Activated naive CD4-positive, alpha-beta T cell treated with anti-CD3 and anti-CD28 coated beads for 36 hours (primary cell): ENCODE measurements at places on chromosomes 1 and 21.

- H3K36me3 ChIP-seq = peaks cover 5% of the 10 kb centered on the region
- no peak for DNase-seq
- peak overlapping the region; percentile 86 for H3K27ac ChIP-seq
- H3K4me1 ChIP-seq = peaks cover 54% of the 10 kb centered on the region
- no peaks in the 10 kb centered on the region for H3K27me3 ChIP-seq
Observed at GRCh38 chr1:15618655-15619525, 1.6 kb downstream of the DDI2 start.

DNA sequence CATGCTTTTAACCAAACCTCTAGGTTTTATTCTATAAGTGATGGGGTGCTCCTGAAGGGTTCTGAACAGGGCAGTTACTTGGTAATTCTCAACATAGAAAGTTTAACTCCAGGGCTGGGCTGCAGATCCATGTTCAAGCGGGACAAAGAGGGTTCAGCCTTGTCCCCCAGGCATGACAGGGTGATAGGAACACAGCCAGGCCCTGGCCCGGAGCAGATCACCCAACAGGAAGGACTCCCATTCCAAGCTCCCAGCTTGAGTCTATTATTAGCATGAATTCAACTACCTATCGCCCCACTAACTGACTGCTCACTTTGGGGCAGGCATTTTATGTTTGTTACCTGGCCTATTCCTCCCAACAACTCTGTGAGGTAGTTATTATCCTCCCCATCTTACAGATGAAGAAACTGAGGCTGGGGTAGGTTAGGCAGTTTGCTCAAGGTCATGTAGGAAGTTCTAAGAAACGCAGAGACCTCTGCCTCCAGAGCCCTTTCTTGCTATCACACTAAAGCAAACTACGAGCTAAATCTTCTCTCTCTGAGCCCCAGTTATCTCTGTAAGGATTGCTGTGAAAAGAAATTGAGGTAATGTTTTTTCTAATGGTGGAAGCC lies 14.5 kb downstream of the ASAP3 start:
- no peak for DNase-seq
- H3K27me3 ChIP-seq = no peaks in the 10 kb centered on the region
- no peak overlapping the region for H3K27ac ChIP-seq
- H3K36me3 ChIP-seq = no peaks in the 10 kb centered on the region

DNA sequence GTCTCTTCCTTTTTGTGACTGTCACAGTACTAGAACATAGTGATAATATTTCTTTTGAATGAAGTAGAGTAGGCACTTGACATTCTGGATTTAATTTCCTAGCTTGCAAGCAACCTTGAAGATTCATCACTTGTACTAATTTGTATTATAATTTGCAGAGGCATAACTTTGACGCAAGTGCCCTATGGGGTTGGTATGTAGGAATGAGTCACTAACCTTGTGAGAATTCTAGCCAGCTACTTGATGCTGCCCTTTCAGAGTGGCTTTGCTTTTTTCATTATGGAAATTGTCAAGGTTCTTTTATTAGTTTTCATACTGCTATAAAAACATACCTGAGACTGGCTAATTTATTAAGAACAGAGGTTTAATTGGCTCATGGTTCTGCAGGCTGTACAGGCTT lies 13.7 kb upstream of the DPH5 start:
- H3K36me3 ChIP-seq = peaks cover 45% of the 10 kb centered on the region
- H3K4me1 ChIP-seq = peaks cover 27% of the 10 kb centered on the region
- no peak for DNase-seq
- no peak overlapping the region for H3K4me3 ChIP-seq
- no peaks in the 10 kb centered on the region for H3K27me3 ChIP-seq
- H3K27ac ChIP-seq = no peak overlapping the region

GRCh38 chr1:151324390-151324930 lies 2.8 kb downstream of the PI4KB start:
- peaks cover 23% of the 10 kb centered on the region for H3K36me3 ChIP-seq
- no peaks in the 10 kb centered on the region for H3K27me3 ChIP-seq
- peaks cover 50% of the 10 kb centered on the region for H3K4me1 ChIP-seq
- H3K4me3 ChIP-seq = no peak overlapping the region

DNA sequence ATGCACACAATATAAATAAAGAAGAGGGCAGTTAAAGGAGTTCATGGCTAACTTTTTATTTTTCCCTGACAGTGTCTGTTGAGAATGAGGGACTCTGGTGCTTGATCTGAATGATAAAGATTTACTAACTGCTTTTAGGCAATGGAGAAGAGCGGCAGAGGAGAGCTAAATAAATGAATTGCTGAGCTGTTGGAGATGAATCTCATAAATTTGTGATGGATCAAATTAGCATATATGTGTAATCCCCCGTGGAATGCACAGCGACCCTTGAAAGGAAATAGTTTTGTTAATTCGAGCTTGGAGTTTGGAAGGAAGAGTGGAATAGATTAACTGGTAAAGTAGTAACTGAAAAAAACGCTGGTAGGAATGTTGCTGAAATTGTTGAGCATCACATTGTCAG lies 40.2 kb downstream of the HMCN1 start:
- no peak for DNase-seq
- no peaks in the 10 kb centered on the region for H3K4me1 ChIP-seq
- H3K27ac ChIP-seq = no peak overlapping the region
- no peaks in the 10 kb centered on the region for H3K36me3 ChIP-seq
- peaks cover 2% of the 10 kb centered on the region for H3K27me3 ChIP-seq
- H3K4me3 ChIP-seq = no peak overlapping the region

DNA sequence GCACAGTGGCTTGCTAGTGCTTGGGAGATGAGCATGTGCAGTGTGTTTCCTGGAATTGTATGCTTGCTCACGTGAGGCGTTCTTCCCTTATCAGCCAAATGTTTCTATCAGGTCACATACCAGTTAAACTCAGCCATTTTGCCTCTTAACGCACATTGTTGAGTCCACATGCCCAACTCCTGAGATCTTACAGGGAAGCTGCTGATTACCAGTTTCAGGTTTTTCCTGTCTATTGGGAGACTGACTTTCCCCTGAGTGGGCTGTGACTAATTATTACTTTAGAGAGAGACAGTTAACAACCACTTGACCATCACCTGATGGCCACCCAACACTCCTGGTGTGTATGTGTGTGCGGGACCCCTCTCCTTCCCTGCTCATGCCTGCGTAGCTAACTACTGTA lies 161.3 kb upstream of the PTGFR start:
- H3K4me3 ChIP-seq = no peak overlapping the region
- H3K27ac ChIP-seq = no peak overlapping the region
- no peaks in the 10 kb centered on the region for H3K4me1 ChIP-seq
- no peak for DNase-seq
